ENCODE measurements at places on chromosomes 2 and 18.

DNA sequence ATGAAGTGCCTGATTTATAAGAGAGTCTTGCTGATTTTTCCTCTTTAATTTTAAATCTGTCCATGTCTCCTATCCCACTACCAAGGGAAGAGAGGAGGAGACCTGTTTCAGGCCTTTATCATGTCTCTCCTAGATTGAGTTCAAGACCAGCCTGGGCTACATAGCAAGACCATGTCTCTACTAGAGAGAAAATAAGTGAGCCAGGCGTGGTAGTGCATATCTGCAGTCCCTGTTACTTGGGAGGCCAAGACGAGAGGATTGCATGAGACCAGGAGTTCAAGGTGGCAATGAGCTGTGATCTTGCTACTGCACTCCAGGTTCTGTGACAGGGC lies 20.0 kb downstream of the EML4 start:
- DNase-seq, result no peak

DNA sequence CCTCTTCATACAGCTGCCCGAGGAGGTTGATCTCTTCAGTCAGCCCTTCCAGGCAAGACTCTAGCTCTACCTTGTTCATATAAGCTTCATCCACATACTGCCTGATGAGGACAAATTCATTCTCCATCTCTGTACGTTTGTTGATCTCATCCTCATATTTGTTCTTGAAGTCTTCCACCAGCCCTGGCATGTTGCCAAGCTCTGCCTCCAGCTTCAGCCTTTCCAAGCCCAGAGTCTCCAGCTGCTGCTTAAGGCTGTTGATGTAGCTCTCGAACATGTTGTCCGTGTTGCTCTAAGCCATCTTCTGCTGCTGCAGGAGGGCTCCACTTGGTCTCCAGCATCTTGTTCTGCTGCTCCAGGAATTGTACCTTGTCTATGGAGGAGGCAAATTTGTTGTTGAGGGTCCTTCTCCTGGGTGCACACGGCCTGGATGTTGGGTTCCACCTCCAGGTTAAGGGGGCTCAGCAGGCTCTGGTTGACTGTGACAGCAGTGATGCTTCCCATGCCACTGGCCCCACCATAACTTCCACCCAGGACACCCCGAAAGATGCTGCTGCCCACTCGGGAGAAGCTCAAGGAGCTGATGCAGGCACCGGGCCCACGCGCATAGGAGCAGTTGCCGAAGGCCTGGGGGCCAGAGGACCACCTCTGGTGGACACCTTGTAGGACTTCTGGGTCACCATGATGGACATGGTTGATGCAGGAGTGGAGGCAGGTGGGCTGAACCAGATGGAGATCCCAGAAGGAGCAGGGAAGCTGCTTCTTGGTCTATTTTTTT lies 30.3 kb downstream of the ICA1L start:
- no peak for DNase-seq

DNA sequence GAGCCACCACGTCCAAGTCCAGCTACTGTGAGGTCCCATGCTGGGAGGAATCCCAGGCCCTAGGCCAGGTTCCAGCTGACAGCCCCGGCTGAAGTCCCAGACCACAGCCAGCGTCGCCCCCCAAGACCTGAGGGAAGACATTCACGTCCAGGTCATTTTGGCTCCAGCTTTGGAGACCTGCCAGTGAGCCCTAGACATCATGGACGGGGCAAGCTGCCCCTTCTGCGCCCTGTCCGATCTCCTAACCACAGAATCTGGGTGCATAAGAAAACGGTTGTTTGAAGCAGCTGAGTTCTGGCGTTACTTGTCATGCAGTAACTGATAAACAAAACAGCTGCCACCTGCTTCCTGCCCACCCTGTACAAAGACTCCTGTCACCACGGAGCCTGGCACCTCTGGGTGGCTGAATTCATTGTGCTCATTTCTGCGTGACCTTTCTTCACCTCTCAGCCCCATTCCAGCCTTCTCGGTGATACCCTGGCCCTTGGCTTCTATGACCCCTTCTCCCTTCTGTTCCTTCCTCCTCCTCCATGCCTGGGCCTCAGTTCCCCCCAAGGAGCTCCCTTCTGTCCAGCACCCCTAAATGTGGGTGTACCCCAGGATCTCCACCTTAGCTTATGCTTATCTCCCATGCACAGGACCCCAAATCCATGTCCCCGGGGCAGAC lies 72.6 kb upstream of the SMAD7 start:
- no peak for DNase-seq

- DNase-seq, result no peak
Measured at GRCh38 chr18:26813043-26813442, 52.5 kb downstream of the AQP4 start.

- DNase-seq, result no peak
Measured at GRCh38 chr2:128396500-128396891, 77.8 kb upstream of the HS6ST1 start.

DNA sequence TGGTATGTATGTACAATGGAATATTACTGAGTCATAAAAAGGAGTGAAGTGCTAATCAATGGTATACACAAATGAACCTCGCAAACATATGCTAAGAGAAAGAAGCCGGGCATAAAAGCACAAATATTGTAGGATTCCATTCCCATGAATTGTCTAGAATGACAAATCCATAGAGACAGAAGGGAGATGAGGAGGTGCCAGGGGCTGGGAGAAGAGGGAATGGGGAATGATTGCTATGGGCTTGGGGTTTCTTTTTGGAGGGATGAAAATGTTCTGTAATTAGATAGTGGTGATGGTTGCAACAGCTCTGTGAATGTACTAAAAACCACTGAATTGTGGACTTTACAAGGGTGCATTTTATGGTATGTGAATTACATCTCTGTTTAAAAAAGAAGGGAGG lies 73.5 kb downstream of the GLI2 start:
- no peak for DNase-seq

GRCh38 chr2:181682026-181682789 lies 1.9 kb upstream of the NEUROD1 start:
- DNase-seq, result no peak

DNA sequence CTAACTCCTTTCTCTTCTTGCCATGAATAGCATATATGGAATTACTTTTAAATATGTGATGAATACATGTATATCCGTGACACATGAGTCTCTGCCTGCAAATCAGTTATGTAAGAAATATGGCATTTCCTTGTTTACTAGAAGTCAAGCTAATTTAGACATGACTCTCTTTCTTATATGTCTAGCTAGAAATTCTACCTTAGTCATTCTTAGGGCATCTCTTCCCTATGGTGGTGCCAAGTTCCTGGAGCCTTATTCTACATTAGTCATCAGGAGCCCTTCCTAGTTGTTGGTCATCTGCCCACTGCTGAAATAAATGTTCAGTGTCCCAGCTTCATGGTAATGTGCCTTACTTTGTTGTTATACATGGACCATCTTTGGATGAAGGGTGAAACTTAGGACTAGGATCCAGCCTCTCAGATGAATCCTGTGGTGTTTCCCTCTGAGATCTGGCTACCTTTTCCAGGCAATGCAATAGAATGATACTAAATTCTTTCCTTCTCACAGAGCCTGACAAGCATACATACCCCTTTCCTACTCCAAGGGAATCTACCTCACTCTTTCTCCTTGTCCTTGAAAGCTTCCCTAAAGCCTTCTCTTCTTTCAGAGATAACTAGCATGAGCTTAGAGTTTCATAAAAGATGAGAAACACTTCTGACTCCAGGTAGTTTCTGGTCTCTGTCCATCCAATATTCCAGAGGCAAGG lies 415.3 kb upstream of the VWC2L start:
- peak; percentile 81 for DNase-seq

DNA sequence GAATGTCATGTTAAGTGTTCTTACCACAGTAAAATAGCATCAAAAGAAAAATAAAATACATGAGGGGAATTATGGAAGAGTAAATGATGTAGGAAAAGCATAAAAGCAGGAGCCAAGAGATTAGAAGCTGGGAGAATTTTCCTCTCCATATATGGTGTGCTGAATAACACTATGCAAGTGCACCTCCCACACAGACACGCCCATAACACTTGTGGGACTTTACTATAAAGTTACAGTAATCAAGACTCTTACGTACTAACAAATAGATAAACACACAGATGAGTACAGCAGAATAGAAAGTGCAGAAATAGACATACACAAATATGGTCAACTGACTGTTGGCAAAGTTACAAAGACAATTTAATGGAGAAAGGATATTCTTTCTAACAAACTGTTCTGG lies 16.0 kb upstream of the SPHKAP start:
- DNase-seq, result no peak

- no peak for DNase-seq
Measured at GRCh38 chr18:35252466-35252865, 11.6 kb downstream of the ZNF397 start.

DNA sequence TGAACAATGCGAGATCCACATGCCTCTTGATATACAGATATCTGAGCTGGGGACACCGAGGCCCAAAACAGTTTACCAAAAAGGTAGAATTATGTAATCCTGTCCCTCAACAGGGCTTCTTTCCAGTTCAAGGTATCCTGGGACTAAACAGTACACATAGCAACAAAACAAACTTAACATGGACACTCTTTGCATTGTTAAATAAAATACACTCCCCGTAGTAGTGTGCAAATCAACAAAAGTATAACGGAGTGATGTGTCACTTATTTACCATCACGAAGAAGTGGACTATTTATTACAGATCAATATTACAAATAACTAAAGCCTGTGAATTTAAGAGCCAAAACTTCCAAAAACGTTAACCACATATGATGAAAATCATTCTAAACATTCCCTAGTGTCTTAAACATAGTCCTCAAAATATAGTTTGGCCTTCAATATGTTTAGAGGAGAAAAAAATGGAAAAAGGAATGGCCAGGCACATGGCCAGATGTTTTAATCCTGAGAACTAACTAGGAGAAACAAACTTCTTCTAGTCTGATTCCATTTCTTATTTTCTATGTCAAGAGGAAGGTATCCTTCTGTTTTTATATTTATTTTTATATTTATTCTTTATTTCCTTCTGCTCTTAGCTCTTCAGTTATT lies 377.5 kb downstream of the OSR1 start:
- DNase-seq, result no peak

GRCh38 chr18:54991981-54992380 lies 32.7 kb upstream of the CCDC68 start:
- no peak for DNase-seq

DNA sequence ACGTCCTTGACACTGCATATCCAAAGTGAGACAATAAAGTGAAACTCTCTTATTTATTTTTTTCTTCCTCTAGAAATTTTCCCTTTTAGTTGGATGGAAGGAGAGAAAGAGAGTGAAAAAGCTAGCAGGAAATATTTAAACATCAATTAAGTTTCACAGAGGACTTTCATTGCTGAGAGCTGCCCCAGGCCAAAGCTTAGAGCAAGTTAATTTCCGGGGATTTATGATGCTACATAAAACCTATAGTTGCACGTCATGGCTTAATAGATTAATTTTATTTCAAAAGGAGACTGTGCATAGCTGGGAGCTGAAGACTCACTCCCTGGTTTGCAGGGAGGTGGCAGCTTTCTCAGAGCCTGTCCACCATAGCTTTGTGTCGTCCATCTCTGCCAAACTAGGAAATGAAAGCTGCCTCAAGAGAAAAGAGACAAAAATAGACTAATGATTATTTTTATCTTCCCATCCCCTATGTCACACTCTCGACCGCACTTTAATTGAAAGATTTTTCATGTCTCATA lies 323.3 kb upstream of the RAB6C start:
- DNase-seq, result no peak

- no peak for DNase-seq
Measured at GRCh38 chr2:142796161-142796560, 81.3 kb upstream of the KYNU start.

DNA sequence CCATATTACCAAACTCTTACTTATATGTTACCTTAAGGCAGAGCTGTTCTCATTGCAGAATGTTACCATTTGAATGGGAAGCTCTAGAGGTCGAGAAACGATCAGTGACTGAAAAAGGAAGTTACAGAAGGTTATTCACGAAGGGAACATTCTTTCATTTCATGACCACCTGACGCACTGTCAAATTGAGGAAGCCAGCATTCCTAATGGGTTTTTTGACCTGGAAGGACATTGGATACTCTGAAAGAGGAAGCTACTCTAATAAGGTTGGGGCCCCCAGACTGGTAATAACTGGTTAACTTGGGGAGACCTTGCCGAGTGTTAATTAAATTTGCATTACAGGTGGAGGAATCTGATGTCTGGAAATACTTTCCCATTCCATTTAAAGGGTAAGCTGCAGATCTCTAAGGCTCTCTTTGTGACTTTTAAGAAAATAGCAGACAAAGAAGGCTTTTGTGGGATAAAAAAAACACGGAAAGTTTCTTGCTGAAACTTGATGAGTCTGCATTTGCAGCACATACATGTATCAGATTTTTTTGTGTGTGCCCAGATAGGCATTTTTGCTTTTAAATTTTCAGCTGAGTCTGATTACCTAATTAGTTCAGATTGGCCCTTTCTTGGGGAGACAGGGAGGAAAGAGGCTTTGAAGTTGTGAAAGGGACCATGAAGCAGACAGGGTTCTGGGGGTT lies 137.1 kb downstream of the LTBP1 start:
- no peak for DNase-seq

GRCh38 chr18:77250501-77250925 lies 865 bp downstream of the GALR1 start:
- DNase-seq, result no peak

GRCh38 chr18:54742659-54743604 lies 85.3 kb upstream of the RAB27B start:
- DNase-seq, result peak; percentile 100

- no peak for DNase-seq
Measured at GRCh38 chr2:208638059-208638458, 231.5 kb downstream of the PTH2R start.

GRCh38 chr2:48279344-48280090 lies 250.4 kb upstream of the STON1 start:
- no peak for DNase-seq

DNA sequence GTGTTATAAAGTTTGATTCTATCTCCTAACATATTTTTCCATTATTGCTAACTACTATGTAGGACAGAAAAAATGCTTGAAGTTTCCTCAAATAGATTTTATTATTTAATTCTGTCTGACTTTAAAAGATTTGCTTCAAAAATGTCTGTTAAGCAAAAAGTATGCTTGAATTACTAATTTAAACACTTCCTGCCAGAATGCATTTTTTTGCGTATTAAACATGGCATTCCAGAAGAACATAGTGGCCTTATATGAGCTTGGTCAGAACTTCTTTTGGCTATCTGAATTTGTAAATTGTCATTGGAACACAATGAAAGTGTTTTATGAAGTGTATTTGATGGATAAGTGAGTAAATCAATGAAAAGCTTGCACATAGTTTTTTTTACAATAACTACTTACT lies 37.8 kb downstream of the MBD5 start:
- no peak for DNase-seq

DNA sequence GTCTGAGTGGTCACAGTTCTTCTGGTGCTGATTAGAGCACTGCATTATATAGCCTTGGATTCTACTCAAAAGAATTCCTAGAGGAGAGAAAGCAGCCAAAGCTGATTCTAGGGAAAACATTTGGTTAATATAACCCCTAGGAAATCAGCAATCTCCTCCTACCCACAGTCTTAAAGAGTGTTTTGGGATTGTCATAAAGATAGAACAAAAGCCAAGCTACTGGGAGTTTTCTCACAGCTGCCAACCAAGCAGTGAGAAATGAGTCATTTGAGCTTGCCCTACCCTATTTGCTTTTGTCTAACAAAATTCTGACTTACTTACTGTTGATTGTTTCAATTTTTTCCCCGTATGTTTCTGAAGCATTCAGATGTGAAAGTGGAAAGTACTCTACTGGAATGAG lies 469.3 kb downstream of the PLCL1 start:
- peak; percentile 62 for DNase-seq
